ENCODE measurements at places on chromosomes 16 and 17.

- DNase-seq: no peak
These were observed 4.5 kb upstream of the NAT9 start for GRCh38 chr17:74780443-74781238.

DNA sequence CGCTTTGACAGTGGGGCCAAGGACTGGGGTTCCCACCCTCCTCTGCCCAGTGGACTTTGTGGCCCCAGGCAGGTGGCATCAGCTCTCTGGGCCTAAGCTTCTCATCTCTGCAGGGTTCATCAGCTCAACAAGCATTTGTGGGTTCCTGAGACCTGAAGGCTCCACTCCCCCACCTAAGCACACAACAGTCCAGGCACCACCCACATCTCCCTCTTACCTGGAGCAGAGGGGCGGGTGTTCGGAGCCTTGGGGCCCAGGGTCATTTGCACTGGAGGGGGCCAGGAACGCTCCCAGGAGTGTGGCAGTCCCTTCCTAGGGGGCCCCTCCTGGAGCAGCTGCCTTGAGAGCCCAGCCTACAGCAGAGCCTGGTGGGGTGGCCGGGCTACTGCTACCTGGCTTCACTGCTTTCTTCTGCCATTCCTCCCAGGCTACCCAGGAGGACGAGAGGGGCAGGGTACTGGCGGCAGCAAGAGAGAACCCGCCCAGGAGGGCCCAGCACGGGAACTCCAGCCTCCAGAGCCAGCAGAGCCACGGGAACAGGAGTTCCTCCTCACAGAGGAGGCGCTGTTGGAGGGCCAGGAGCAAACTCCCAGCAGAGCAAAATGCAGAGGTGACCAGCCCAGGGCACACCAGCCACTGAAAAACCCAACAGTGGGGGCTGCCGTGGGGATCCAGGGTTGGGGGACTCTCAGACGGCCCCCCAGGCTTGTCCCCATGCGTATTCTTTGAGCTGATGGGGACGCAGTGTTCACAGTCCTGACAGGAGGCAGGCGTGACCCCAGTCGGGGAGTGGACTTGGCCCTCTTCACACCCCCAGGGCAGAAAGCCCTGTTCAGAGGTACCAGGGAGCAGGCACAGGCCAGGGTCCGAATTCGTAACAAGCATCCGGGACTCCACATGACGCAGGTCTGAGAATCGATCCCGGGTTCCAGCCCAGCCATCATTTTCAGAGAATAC, 35.1 kb upstream of the SLC38A10 start:
- no peak for DNase-seq

DNA sequence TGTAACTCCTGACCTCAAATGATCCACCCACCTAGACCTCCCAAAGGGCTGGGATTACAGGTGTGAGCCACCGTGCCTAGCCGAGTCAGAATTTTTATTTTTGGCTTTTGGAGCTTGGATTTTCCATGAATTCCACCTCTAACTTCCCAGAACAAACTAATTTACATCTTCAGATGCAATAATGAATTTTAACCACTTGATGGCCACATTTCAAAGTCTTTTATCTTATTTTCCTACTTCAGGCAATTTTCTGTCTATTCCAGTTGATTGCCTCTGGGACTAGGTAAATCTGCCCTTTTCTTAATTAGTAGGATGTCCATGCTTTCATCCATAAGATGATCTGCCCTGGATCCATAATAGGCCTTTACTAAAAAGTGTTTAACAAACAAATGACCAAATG, 156.4 kb upstream of the ANKFN1 start:
- DNase-seq: no peak

DNA sequence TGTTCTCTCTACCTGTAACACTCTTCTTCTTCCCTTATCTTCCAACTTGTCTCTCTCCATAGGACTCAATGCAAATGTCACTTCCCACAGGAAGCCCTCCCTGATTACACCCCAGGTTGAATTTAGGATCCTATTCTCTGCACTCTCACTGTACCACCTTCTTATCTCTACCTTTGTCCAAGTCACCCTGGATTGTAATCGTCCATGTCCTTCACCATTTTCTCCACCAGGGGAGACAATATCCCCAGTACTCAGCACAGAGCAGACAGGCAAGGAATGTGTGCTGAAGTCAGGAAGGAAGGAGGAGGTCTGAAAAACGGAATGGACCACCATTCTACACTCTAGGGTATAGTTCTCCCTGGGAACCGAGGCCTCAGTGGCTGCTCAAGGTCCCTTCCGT, 14.2 kb downstream of the C16orf82 start:
- DNase-seq: no peak

DNA sequence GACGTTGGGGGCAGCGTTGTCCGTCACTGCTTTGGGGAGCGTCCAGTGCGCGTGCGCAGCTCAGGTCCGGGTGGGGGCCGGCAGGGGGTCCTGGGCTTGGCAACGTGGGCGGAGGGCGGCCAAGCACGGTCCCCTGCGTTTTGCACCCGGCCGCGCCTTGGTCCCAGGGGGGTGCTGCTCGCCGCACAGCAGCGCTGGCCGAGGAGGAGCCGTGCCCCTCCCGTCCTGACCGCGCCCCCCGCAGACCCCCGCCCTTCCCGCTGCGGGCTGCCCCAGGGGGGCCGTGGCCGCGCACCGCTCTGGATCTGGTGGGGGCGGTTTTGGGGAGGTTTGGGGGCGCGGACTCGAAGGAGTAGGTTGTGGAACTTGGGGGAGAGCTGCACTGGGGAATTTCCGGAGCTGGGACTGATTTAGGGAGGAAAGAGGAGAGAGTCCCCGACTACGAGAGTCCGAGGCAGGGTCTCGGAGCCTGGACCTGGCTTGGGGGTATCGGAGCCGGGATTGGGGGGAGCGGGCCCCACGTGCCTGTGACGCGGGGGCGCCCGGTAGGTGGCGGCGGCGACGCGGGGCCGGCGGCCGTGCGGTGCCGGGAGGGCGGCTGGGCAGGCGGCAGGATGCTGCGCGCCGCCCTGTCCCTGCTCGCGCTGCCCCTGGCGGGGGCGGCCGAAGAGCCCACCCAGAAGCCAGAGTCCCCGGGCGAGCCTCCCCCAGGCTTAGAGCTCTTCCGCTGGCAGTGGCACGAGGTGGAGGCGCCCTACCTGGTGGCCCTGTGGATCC, at the start of gene SLC9A5:
TSS of gene SLC9A5 (plus strand) at position 579 of the 777 bp plus-strand sequence. CDS start at position 615, 36 bp downstream.
- no peak for DNase-seq

- DNase-seq: no peak
These were observed 599 bp downstream of the TOP3A start for GRCh38 chr17:18314059-18314730.

GRCh38 chr16:23079675-23080301, 69.5 kb downstream of the USP31 start:
- no peak for DNase-seq

DNA sequence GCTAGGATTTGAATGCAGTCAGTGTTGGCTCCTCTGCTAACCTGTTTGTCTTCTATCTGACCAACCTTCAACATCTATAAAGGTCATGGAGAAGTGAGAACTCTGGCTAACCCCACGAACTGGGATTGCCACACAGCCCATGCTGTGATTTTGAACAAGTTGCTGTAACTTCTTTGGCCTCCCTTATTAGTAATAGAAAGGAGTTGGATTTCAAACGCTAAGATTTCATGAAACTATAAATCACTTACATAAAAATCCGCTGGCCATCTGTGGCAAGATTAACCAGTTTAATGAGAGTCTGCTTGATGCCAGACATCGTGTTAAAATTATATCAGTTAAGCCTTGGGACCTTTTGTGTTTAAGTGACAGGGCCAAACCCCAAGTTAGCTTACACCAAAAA, 53.4 kb downstream of the HSD17B2 start:
- no peak for DNase-seq

DNA sequence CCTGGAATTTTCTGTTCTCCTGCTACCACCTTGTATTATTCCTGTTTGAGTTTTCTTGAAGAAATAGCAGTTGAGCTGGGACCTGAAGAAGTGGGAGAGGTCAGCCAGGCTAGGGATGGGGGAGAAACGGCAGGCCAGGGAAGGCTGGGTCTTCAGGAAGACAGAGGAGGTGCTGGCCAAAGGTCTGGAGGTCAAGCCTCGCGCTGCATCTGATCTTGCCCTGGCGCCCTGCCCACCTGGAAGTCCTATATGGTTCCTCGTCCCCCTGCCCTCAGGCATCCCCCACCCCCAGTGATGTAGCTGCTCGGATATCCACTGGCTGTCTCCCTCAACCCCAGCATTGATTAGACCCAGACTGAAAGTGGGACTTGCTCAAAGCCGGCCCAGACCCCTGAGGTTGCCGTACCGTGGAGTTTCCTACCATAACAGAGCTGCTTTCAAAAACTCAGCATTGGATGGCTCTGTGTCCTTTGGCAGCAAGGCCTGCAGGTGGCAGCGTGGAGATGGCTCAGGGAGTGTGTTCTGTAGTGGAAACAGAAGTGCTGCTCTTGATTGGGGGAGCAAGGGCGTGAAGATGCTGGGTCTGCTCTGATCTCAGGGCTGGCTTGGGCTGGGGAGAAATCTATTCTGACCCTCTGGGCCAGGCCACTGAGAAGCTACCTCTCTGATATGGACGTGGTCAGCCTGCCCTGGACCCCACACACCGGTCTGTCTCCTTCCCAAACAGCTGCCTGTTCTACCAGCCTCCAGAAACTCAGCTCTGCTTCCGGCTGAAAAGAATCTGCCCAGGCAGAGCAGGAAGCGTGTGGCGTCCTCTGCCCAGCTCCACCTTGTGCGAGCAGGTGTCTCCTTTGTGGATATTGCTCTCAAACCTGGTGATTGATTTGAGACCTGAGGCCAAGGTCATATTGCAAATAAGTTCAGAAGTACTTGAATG, 107.0 kb upstream of the CACNG5 start:
- no peak for DNase-seq
